ENCODE measurements at places on chromosomes 12 and 14. TPM values are rescaled to one million over a fixed set of nuclear protein-coding genes. Genes with fewer than 3 reads are reported as not detected.

The PTHLH gene
- total RNA-seq: 8.1 TPM

GRCh38 chr14:23816371-23816770 is 137.2 kb upstream of the DHRS4 start:
- no peak overlapping the region for H3K4me3 ChIP-seq
- H3K27me3 ChIP-seq: no peaks in the 10 kb centered on the region
- H3K4me1 ChIP-seq: no peaks in the 10 kb centered on the region
- no peak for DNase-seq
- no peak overlapping the region for H3K27ac ChIP-seq

- H3K36me3 ChIP-seq: no peaks in the 10 kb centered on the region
- H3K27me3 ChIP-seq: no peaks in the 10 kb centered on the region
- no peak for DNase-seq
- H3K4me1 ChIP-seq: no peaks in the 10 kb centered on the region
- no peak overlapping the region for H3K27ac ChIP-seq
Measured at GRCh38 chr12:7581625-7582024, 78.0 kb upstream of the CD163 start.

The NELL2 gene
- 6.0 TPM for total RNA-seq

The CD27 gene
- 1.6 TPM for total RNA-seq

GRCh38 chr12:116265351-116266147 is 11.9 kb downstream of the MED13L start:
- H3K27me3 ChIP-seq: no peaks in the 10 kb centered on the region
- no peak overlapping the region for H3K27ac ChIP-seq
- peaks cover 64% of the 10 kb centered on the region for H3K4me1 ChIP-seq
- H3K36me3 ChIP-seq: no peaks in the 10 kb centered on the region
- no peak overlapping the region for H3K4me3 ChIP-seq

GRCh38 chr14:75141062-75141461 is 14.2 kb upstream of the NEK9 start:
- no peak for DNase-seq
- H3K36me3 ChIP-seq: no peaks in the 10 kb centered on the region
- H3K27ac ChIP-seq: no peak overlapping the region
- peaks cover 10% of the 10 kb centered on the region for H3K4me1 ChIP-seq
- no peak overlapping the region for H3K4me3 ChIP-seq

DNA sequence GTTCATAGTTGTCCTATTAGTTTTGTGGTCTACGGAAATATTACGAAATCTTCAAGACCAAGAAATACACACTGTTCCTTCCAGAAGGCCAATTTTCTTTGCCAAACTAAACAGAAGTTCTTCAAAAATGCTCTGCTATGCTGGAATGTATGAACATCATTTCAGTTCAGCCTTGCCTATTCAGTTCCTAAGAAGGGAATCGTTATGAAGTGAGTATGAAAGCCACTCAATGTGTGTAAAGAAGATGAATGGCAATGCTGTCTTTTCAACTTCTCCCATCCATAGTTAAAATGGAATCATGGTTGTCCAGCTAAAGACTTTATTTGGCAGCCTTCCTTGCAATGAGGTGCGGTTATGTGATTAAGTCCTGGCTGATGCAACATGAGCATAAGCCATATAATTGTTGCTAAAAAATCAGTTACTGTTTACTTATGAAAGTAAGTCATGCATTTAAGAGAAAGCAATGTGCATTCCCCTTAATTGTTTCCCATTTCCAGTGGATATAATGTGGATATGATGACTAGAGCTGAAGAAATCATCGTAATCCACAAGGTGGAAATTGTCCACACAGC is 73.8 kb upstream of the PTPRR start:
- H3K4me3 ChIP-seq: no peak overlapping the region
- H3K27me3 ChIP-seq: no peaks in the 10 kb centered on the region
- H3K4me1 ChIP-seq: peaks cover 29% of the 10 kb centered on the region
- H3K36me3 ChIP-seq: no peaks in the 10 kb centered on the region

GRCh38 chr12:128664501-128664900 is 159.3 kb downstream of the SLC15A4 start:
- H3K36me3 ChIP-seq: no peaks in the 10 kb centered on the region
- no peak overlapping the region for H3K4me3 ChIP-seq
- no peak overlapping the region for H3K27ac ChIP-seq
- no peaks in the 10 kb centered on the region for H3K4me1 ChIP-seq
- DNase-seq: no peak

- H3K4me1 ChIP-seq: no peaks in the 10 kb centered on the region
- H3K27ac ChIP-seq: no peak overlapping the region
- no peaks in the 10 kb centered on the region for H3K27me3 ChIP-seq
- H3K4me3 ChIP-seq: no peak overlapping the region
Measured at GRCh38 chr14:65854215-65854614, 441.7 kb downstream of the FUT8 start.

DNA sequence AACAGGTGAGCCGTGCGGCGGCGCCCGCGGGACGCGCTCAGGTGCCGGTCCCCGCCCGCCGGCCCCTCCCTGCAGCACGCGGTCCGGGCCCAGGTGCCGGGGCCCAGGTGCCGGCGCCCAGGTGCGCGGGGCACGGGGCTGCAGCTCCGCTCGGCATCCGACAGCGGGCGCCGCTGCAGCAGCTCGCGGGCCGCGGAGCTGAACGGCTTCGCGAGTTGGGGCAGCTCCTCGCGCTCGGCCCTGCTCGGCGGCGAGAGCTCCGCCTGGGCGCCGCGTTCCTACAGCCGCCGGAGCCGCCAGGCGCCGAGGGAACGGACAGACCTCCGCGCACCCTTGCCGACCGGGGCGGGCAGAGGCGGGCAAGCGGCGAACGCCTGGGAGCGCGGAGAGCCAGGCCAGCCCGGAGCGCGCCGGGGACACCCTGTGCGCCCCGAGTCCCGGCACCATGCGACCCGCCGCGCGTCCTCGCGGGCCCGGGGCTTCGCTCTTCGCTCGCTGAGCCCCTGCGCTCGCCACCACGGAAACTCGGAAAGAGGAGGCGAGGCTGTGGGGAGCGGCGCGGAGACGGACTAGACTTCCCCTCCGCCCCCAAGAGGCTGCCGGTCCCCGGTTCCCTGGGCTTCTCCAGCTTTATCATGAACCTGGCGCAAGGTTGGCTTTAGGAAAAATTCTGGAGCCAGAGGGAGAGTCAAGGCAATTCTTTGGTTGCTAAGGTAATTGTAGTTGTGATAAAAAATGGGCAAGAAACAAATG is at the start of gene RGS6:
Gene RGS6, plus strand, starts transcription at position 201 of the 753 bp plus-strand sequence.
- peak within 1 kb of the TSS; percentile 40 for H3K4me3 ChIP-seq
- H3K4me1 ChIP-seq: peaks cover 9% of the 10 kb centered on the region
- no peaks in the 10 kb centered on the region for H3K27me3 ChIP-seq
- H3K36me3 ChIP-seq: no peaks in the 10 kb centered on the region

DNA sequence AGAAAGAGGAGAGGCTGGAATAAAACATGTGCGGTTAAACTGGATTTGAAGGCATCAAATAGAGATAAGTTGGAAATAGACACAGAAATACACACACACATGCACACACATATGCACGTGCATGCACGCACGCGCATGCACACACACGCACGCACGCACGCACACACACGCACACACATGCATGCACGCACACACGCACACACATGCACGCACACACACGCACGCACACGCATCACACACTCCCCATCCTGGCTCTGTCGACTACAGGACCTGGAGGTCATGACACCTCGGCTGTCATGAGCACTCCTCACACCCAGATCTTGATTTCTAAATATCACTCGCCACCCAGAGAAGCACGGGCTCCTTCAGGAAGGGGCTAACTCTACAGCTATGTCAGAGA is 51.8 kb downstream of the RIMBP2 start:
- no peak overlapping the region for H3K4me3 ChIP-seq
- no peaks in the 10 kb centered on the region for H3K4me1 ChIP-seq
- H3K27ac ChIP-seq: no peak overlapping the region
- H3K36me3 ChIP-seq: no peaks in the 10 kb centered on the region

The STAC3 gene
- total RNA-seq: 0.27 TPM

The RERG gene
- 120 TPM for total RNA-seq

GRCh38 chr12:47777741-47778558 is 4.9 kb downstream of the SLC48A1 start:
- no peak overlapping the region for H3K4me3 ChIP-seq
- H3K36me3 ChIP-seq: peaks cover 2% of the 10 kb centered on the region
- peak overlapping the region; percentile 62 for H3K27ac ChIP-seq
- no peaks in the 10 kb centered on the region for H3K27me3 ChIP-seq

GRCh38 chr12:91001306-91001705 is 3.5 kb downstream of the EPYC start:
- no peaks in the 10 kb centered on the region for H3K36me3 ChIP-seq
- H3K27me3 ChIP-seq: no peaks in the 10 kb centered on the region
- H3K4me1 ChIP-seq: no peaks in the 10 kb centered on the region
- H3K4me3 ChIP-seq: no peak overlapping the region
- no peak overlapping the region for H3K27ac ChIP-seq

- H3K4me1 ChIP-seq: no peaks in the 10 kb centered on the region
- no peak for DNase-seq
- no peak overlapping the region for H3K27ac ChIP-seq
Measured at GRCh38 chr12:60035835-60036234, 440.0 kb downstream of the SLC16A7 start.

The GPRC5A gene
- total RNA-seq: 123 TPM

- H3K4me1 ChIP-seq: peaks cover 20% of the 10 kb centered on the region
- no peak overlapping the region for H3K4me3 ChIP-seq
- H3K27me3 ChIP-seq: no peaks in the 10 kb centered on the region
- H3K27ac ChIP-seq: no peak overlapping the region
Measured at GRCh38 chr14:22888662-22889061, 5.6 kb downstream of the REM2 start.

GRCh38 chr14:103846543-103847450 is 578 bp downstream of the PPP1R13B start:
- H3K36me3 ChIP-seq: no peaks in the 10 kb centered on the region
- peaks cover 22% of the 10 kb centered on the region for H3K4me1 ChIP-seq
- peak overlapping the region; percentile 92 for H3K4me3 ChIP-seq

- H3K4me1 ChIP-seq: peaks cover 8% of the 10 kb centered on the region
- H3K27ac ChIP-seq: no peak overlapping the region
- no peaks in the 10 kb centered on the region for H3K27me3 ChIP-seq
- no peak overlapping the region for H3K4me3 ChIP-seq
Measured at GRCh38 chr12:52155048-52155868, 36.6 kb downstream of the KRT80 start.

The OLR1 gene
- 2.8 TPM for total RNA-seq

The PDZRN4 gene
- total RNA-seq: 6.1 TPM
